Esophagus squamous epithelium (tissue), 5 donors: ENCODE measurements at places on chromosomes 5 and 9.

GRCh38 chr5:79005151-79005550 lies 20.0 kb upstream of the ARSB start:
- no peak for DNase-seq

DNA sequence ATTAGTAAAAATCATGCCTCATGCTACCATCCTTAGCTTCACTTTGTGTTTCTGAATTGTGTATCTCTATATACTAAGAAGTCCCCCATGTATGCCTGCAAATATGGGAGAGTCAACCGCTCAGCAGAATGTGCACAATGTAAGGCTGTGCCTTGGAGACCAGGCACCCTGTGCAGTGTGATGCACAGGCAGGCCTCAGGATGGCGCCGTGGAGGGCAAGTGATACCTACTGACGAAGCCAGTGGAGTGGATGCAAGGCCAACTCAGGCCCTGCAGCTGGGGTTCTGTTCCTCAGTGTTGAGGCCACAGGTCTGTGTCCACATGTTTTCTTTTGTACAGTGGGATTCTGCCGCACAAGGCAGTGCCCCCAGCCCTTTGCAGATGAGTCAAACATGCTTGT lies 28.4 kb downstream of the SYK start:
- no peak for DNase-seq

- DNase-seq: no peak
Observed at GRCh38 chr5:143201589-143201988, 201.9 kb downstream of the NR3C1 start.

- no peak for DNase-seq
Observed at GRCh38 chr9:92635760-92636159, 34.2 kb downstream of the IPPK start.

DNA sequence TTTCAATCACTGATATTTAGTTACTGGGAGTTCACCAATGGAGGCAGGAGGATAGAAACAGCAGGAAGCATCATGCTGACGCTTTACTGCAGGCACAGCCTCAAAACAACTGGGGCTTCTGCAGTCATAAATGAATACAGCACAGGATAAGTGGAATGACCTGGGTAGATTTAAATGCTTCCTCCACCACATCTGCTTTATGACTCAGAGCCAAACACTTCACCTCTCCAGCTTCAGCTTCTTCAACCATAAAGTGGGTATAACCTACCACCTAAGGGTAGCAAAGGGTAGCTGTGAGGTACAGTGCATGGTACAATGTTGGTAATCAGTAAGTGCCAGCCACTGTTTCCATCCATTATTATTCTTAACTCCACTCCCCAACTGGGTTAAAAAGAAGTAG lies 28.4 kb downstream of the RASEF start:
- no peak for DNase-seq

GRCh38 chr5:141940695-141941271 lies 17.1 kb downstream of the DELE1 start:
- no peak for DNase-seq

GRCh38 chr5:127409246-127409917 lies 108.1 kb upstream of the PRRC1 start:
- no peak for DNase-seq

DNA sequence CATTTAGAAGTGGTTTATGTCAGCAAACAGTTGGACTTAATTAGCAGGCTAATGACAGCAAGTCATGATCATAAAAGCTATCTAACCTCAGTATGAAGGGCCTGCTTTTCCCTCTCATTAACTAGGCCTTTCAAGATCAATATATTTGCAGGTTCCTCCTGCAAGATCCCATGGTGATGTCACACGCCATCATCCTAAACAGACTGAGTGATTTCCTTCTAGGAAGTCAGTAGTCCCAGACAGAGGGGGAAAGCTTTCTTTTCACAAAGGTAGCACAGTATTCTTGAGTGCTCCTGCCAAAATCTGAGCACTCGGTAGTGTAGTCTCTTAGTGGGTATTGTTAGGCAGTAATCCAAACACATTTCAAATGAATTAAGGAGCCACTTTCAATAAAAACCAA lies 52.5 kb downstream of the UIMC1 start:
- DNase-seq: no peak

GRCh38 chr5:147519380-147519779 lies 9.5 kb upstream of the DPYSL3 start:
- DNase-seq: no peak

- DNase-seq: peak; percentile 38
Observed at GRCh38 chr9:36102742-36103495, 33.6 kb upstream of the GLIPR2 start.

GRCh38 chr9:129626625-129627284 lies 792 bp downstream of the NTMT1 start:
- no peak for DNase-seq

- DNase-seq: no peak
Observed at GRCh38 chr9:127058011-127058644, 64.3 kb downstream of the ANGPTL2 start.

DNA sequence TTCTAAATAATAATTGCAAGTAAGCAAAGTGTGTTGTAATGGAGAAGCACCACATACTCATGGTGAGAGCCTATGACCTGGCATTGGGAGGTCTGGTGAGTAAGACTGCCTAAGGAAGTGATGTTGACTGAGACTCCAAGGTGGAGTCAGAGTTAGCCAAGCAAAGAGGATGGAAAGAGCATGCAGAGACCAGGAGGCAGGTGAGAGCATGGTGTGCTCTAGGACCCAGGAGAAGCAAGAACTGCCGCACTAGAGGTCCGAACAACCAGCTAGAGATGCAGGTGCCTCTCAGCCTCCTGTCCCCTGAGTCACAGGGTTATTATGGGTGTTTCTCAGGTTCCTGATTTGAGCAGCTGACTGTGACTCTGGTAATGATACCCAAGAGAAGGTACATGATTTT lies 27.3 kb downstream of the ANP32B start:
- DNase-seq: no peak

- no peak for DNase-seq
Observed at GRCh38 chr5:72895758-72896157, 60.1 kb upstream of the FCHO2 start.

GRCh38 chr5:147479949-147480348 lies 29.9 kb downstream of the DPYSL3 start:
- no peak for DNase-seq

DNA sequence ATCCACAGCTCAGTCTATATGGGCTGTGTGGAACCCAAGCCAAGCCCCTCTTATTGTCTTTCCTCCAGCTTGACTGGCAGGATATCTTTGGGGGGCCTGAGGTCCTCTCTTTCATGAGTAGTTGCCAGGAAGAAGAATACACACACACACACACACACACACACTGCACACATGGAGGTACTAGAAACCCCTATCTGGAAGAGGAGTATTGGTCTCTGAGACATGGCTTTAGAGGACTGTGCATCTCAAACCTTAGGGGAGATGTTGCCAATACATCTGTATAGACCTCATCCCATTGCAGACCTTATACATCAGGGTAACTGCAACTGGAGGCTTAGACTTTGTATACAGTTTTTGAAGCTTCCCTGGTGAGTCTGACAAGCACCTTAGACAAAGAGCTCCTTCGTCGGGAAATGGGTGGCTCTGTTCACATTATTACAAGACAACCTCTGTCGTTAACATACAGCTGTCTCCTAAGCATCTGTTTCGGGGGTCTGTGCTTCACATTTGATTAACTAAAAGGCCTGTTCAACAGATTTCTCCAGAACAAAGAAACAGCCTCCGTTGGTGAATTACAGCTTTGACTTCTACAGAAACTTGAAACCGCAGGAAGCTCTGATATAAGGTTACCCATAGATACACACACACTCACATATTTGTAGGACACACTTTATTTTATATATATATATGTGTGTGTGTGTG lies 5.5 kb upstream of the ENTREP1 start:
- DNase-seq: no peak

- no peak for DNase-seq
Observed at GRCh38 chr5:38613992-38614836, 57.8 kb upstream of the LIFR start.

GRCh38 chr9:138013836-138014562 lies 136.4 kb downstream of the CACNA1B start:
- DNase-seq: no peak

DNA sequence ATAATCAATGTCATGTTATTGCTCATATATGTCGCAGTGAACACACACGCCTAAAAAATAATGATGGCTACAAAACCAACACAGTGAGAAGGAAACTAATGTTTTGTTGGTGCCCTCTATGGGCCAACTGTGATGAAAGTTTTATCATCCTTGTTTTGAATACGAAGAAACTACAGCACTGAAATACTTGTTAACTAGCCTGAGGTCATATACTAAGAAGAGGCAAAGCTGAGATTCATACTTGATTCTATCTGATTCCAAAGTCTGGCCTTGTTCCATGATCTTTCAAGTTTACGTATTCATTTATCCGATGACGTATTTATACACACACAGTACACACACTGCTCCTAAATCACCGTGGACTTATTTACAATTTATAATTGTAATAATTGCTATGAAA lies 16.1 kb upstream of the DRD1 start:
- no peak for DNase-seq

GRCh38 chr9:24090566-24090965 lies 264.5 kb upstream of the ELAVL2 start:
- no peak for DNase-seq

GRCh38 chr9:1236061-1236460 lies 185.9 kb downstream of the DMRT2 start:
- DNase-seq: no peak

GRCh38 chr5:1659100-1659981 lies 135.6 kb upstream of the LPCAT1 start:
- no peak for DNase-seq

GRCh38 chr9:13857521-13857920 lies 456.4 kb downstream of the NFIB start:
- DNase-seq: no peak

DNA sequence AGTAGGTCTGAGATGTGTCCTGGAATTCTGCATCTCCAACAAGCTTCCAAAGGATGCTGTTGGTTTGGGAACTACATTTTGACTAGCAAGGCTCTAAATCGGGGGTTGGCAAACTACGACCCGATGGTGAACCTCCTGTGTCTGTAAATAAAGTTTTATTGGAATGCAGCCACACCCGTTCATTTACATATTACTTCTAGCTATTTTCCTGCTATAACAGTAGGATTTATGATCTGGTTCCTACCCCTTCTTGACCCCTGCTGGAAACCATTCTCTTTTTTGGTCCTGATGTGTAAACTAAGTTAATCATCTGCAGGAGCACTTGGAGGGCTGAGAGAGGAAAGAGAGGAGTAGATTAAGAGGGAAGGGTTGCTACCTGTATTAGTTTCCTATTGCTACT lies 454.5 kb downstream of the RASEF start:
- no peak for DNase-seq

GRCh38 chr9:18190671-18191374 lies 283.1 kb upstream of the ADAMTSL1 start:
- DNase-seq: no peak

- no peak for DNase-seq
Observed at GRCh38 chr5:169650701-169651331, 13.7 kb downstream of the DOCK2 start.

GRCh38 chr5:80036615-80037014 lies 1.5 kb downstream of the THBS4 start:
- no peak for DNase-seq

GRCh38 chr5:169421677-169422076 lies 120.7 kb upstream of the SLIT3 start:
- DNase-seq: no peak

DNA sequence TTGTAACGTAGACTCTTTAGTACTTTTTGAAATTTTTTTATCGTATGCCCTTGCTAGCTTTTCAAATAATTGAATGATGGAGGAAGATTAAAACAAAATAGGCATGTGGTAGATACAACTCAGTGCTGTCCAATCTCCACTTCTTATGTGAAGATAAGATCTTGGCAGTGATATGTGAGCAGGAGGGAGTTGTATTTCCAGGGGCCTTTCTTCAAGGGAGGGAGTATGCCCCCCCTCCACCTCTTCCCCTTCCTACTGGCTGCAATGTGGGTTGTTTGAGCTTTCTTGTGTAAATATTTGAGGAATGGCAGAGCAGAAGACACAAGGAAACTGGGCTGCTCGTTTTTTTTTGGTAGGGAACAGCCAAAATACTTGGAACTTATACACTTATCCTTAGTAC lies 374.9 kb downstream of the PSAT1 start:
- DNase-seq: no peak

- no peak for DNase-seq
Observed at GRCh38 chr9:121661328-121661727, 9.9 kb downstream of the DAB2IP start.

GRCh38 chr9:20352591-20352990 lies 269.7 kb downstream of the MLLT3 start:
- DNase-seq: no peak

DNA sequence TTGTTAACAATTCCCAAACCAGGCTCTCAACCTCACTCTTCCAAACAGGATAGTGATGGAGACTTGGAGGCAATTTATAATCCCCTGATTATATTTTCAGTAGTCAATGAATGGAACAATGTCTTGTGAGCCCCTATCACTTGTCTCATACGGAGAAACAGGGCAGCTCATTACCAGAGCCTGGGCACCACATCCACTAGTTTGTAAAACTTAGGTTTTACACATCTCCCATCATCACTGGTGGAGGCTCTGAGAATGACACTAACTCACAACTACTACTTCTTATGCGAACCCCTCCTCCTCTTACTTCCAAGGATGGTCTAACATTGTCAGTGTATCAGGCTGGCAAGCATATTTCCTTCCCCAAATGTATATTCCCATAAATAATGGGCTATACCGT lies 253.7 kb downstream of the EPB41L4A start:
- no peak for DNase-seq

GRCh38 chr9:98150164-98150563 lies 31.1 kb upstream of the TRIM14 start:
- no peak for DNase-seq

DNA sequence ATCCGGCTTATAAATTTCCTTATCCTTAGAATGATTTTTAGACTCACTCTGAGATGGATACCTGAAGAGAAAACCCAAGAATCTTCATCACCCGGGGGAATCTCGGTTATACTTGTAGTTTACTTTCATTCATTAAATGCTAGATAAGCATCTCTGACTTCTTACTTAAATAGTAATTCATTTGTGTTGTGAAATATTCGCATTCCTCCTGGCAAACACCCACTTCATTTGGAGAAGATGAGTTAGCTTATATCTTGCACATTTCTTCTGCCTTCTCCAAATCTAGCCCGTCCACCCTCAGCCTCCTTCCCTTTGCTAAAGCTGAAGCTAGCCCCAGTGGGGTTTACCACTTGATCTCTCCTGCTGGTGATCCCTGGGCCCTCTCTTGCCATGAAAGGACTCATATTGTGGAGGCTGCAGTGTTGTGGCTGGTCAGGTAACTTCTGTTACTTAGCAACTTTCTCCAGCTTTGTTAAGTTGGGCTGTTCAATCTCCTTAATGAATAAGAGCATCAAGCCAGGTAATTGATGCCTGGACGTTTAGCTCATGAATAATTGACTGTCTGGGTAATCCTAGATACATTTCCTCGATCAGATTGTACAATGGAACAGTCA lies 11.3 kb upstream of the POU4F3 start:
- no peak for DNase-seq
